Right lung (tissue), 10 donors: ENCODE measurements at places on chromosomes 2 and 18.

GRCh38 chr2:147826278-147827087 is 18.3 kb upstream of the ACVR2A start:
- DNase-seq, result no peak

DNA sequence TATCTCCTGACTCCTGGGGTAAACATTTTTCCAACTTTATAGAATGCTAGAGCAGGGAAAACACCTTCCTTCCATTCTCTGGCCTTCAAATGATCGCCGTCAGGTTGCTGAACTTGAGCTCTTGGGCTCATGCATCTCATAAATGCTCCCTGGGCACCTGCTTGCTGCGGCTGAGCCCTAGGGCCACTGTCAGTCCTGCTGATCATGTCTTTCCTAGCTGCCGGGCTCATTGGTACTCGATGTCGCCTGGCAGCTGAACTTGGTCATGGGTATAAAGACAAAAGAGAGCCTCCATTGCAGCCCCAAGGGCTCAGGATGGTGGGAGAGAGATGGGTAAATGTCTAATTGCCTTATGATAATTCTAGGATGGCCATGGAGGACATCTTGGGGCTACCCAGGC is 80.6 kb downstream of the HS1BP3 start:
- no peak for DNase-seq

DNA sequence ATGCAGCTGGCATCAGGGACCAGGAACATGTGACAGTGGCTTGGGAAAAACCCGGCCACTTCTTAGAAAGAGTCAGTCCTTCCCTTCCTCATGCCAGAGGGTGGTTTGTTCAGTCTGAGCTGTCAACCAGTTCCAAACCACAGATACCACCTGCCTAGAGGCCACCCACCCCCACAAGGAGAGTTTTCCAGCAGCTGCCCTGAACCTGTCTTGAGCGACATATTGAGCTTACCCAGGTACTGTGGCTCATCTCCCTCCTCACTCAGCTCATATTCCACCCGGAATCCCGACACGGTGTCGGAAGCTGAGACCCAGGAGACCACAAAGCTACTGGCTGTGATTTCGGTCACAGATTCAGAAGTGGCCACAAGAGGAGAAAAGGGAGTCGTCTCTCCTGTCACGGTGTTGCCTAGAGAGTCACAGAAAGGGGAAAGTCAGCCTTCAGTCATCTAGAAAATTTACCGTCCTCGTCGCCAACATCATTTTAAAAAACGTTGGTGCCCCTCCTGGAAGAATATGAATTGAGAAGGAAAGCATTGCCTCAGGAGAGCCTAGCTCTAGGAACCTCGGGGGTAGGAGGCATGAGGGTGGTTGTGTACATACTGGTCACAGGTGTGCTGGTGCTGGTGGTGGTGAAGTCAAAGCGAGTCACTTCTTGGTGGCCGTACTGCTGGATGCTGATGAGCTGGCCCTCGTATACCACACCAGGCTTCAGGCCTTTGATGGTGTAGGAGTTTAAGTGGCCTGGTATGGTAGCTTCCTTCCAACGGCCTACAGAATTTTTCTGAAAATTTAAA is 26.3 kb downstream of the FN1 start:
- no peak for DNase-seq

GRCh38 chr18:55549474-55550104 is 38.4 kb downstream of the TCF4 start:
- DNase-seq, result no peak

DNA sequence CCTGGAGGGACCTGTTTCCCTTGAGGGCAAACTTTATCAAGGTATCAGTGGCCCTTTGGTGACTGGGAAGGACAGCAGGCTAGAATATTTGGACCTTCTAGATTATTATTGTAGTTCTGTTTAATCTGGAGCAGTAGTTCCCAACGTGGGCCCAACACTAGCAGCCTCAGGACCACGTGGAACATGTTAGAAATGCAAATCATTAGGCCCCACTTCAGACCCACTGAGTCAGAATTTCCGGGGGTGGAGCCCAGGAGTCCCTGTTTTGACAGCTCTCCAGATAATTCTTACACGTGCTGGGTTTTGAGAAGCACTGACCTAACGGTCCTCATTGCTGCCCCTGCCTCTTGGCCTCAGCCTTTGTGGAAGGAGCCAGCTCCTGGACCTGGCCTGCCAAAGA is 25.5 kb upstream of the DYNC2LI1 start:
- DNase-seq, result no peak

DNA sequence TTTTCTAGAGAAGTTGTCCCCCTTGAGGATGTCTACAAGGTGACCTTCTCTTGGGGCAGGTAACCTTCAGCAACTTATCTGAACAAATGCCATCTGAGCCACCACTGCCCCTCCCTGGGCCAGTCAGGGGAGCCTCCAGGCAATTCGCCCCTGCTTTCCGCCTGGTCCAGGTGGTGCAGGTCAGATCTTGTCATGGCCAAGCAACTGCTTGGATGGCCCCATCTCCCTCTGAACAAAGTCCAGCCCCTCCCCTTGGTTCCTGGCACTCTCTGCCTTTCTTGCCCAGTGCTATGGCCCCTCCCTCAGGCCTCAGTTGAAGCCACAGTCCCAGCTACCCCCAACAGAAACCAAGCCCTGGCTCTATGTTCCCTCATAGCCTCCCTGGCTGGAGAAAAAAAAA is 138.7 kb downstream of the ALPK2 start:
- no peak for DNase-seq

GRCh38 chr2:106572541-106573450 is 85.6 kb downstream of the CD8B2 start:
- no peak for DNase-seq

DNA sequence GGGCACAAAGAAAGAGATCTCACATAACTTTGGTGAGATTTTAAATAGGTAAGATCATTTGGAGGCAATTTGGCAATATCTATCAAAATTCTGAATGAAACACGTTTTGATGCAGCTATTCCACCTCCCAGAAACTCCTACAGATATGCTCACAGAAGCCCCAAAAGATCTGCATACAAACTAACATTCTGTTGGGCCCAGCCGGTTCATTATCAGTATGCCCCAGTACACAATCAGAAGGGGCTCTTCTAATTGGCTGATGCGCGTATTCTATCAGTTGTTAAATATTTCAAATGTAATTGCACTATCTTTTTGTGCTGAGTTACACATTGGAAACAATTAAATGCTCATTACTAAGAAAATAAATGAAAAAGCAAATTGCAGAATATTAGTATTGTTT is 7.1 kb upstream of the TGIF1 start:
- no peak for DNase-seq

DNA sequence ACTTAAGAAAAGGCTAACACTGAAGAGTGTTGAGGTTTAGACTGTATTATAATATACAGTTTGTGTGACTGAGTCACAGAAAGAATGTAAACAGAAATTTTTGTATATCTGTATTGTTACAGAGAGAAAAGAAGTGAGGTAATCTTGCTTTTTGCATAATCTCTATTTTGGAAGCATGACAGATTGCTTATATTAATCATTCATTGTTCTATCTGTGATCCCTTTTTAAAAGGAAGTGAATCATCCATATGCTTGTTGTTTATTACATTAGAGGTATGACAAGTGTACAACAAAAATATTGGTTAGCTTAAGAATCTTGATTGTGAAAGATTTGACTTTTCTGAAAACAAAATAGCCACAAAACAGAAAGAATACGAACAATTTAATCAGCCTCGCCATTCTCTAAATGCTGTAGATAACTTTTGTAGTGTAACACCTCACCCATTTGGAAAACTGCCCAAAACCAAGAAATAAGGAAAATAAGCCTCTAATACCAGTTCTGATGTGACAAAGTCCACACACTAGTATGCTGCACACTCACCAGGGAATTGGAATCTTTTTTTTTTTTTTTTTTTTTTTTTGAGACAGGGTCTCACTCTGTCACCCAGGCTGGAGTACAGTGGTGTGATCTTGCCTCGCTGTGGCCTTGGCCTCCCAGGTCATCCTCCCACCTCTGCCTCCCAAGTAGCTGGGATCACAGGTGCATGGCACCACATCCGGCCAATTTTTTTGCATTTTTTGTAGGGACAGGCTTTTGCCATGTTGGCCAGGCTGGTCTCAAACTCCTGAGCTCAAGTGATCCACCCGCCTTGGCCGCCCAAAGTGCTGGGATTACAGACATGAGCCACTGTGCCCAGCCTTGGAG is 91.5 kb upstream of the LPIN2 start:
- no peak for DNase-seq

DNA sequence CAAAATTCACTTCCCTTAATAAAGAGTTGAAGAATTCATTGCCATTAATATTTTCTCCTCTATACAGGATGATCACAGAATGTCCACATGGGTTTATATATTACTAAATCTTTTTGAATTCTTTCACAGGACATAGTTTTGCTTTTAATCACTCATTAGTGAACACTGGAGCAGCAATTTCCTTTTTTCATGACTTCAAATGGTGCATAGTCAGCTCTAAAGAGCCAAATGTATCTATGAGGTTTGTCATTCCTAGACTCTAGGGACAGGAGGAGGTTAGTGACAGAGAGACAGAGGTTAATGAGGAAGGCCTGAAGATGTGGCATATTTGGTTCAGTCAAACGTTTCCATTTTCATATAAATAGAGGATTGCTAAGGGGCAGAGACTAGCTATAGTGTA is 111.8 kb downstream of the FSHR start:
- no peak for DNase-seq
